Mesothelial cell of epicardium (in vitro differentiated cells): ENCODE measurements at places on chromosomes 6 and 20. TPM values are rescaled to one million over a fixed set of nuclear protein-coding genes. Genes with fewer than 3 reads are reported as not detected.

DNA sequence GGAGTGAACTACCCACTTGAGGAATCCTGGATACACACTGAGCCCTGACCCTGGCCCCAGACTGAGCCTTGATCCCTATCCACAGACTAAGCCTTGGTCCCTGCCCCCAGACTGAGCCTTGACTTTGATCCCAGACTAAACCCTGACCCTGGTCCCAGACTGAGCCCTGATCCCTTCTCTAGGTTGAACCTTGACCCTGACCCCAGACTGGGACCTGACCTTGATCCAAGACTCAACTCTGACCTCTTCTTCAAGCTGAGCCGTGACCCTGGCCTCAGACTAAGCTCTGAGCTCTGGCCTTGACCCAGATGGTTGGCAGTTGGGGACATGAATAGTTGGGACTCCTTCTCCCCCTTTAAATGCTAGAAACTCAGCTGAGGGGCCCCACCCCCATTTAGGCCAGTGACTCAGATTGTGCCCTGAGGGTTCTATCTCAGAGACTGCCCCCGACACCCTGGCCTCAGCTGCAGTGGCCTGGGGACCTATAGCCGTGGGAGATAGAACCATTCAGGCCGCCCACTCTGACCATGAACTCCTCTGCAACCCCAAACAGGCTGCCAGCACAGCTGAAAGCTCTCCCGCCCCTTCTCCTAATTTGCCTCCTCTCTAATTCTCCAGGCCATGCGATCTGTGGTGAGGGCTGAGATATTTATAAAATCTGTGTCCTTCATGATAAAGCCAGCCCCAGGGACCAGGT is 84.7 kb downstream of the DLGAP4 start:
- no peak for DNase-seq

Gene BPIFB1
- not detected in 3 replicates for total RNA-seq

- DNase-seq: no peak
Measured at GRCh38 chr20:33650111-33650752, 11.9 kb upstream of the C20orf144 start.

DNA sequence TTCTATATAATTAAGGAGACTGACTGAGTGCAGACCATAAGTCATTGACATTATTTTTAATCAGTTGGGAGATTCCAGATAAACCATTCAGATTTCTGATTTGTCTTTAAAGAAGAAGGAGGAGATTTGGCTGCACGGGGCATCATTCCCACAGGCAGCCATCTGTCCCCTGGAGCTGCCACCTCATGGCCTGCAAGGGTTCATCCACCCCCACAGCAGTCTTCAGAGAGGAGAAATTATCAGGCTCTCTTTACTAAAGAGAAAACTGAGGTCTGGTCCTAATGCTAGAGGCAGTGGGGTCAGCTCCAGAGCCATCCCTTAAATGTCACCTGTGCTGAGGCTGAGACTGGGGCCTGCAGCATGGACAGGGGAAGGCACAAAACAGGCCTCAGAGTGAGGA is 501.3 kb upstream of the SULF2 start:
- DNase-seq: no peak

- DNase-seq: no peak
Measured at GRCh38 chr6:42278131-42278853, 60.6 kb upstream of the MRPS10 start.
